ENCODE measurements at places on chromosomes 4 and X.

DNA sequence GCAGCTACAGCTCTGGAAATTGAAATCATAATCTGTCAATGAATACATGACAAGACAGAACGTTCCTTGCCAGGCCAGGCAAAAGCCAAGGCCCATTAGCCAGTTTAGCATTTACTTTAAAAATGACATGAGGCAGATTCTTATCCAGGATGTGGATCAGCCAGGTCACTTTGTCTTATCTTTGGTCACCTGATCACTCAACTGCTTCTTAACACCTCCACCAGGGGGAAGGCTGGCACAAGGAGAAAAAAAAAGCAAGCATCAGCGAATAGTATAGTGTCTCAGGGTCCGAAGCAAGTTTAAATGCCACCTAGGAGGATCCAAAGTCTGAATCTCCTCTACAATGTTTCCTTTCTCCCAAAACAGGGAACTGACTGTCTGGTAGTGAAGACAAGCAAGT lies 18.8 kb downstream of the ATP1B4 start:
- no peak for DNase-seq

GRCh38 chr4:165634766-165635165 lies 238.3 kb upstream of the TLL1 start:
- no peak for DNase-seq

GRCh38 chr4:128848461-128848860 lies 39.0 kb downstream of the JADE1 start:
- DNase-seq, result no peak

DNA sequence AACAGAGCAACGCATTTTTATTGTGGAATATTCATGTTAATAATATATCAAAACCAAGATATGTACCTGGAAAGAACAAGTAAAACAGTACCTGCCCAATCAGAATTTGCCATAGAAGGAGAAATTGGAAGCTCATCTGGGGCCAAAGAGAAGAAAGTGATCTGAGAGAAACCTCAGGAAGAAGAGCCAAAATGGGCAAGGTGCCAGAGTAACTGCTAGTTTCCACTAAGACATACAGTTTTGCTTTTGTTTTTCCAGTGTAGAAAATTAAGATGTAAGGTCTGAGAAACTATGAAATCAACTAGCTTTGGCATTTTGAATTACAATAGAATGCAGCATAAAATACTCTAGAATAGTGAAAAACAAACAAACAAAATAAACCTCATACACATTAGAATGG lies 2201.2 kb downstream of the ARAP2 start:
- DNase-seq, result no peak

- no peak for DNase-seq
Observed at GRCh38 chrX:1202251-1202650, 10.2 kb downstream of the CRLF2 start.

Data from effector CD4-positive, alpha-beta T cell (primary cell).